ENCODE measurements at places on chromosomes 5 and 9.
A peak's percentile ranks its signal among the peaks of the same experiment; 100 is the strongest.

DNA sequence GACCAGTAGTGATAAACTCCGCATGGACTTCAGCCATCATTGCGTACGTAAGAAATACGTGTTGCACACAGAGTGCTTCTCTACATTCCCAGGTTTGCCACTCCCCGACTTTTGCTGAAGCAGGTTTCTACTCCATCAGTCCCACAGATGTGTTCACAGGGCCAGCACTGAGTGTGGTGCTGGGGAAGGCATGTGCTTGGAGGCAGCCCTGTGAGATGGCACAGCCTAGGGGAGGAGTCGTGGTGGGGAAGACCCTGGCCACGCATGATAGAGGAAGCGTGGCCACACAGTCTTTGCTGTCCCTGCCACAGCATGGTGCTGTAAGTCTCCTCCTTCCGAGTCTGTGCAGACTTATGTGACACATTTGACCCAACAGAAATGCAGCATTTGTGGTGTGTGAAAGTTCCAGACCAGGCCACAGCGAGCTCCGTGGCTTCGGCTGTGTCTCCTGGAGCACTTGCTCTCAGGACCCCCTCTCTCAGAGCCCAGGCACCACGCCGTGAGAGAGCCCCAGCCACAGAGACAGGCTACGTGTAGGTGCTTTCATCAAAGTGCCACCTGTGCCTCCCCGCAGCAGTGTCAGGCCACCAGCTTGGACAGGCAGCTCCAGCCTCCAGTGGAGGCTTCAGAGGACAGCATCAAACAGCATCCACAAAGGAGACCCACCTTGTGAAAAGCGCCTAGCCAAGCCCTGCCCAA lies 197.8 kb downstream of the AUH start:
- DNase-seq, result peak; percentile 61
- H3K27ac ChIP-seq, result no peak overlapping the region
- H3K4me3 ChIP-seq, result no peak overlapping the region
- H3K27me3 ChIP-seq, result no peaks in the 10 kb centered on the region
- H3K4me1 ChIP-seq, result peaks cover 8% of the 10 kb centered on the region
- H3K36me3 ChIP-seq, result no peaks in the 10 kb centered on the region

DNA sequence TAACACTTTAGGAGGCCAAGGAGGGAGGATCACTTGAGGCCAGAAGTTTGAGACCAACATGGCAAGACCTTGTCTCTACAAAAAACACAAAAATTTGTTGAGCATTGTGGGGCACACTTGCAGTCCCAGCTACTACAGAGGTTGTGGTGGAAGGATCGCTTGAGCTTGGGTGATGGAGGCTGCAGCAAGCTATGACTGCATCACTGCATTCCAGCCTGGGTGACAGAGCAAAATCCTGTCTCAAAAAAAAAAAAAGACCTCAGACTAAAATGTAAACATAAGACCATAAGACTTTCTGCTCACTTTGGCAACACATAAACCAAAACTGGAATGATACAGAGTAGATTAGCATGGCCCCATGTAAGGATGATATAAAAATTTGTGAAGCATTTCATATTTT lies 24.6 kb upstream of the NANS start:
- H3K4me3 ChIP-seq, result no peak overlapping the region
- H3K36me3 ChIP-seq, result no peaks in the 10 kb centered on the region
- no peaks in the 10 kb centered on the region for H3K27me3 ChIP-seq
- DNase-seq, result no peak
- peaks cover 9% of the 10 kb centered on the region for H3K4me1 ChIP-seq

GRCh38 chr5:39117401-39117800 lies 43.2 kb upstream of the RICTOR start:
- H3K4me1 ChIP-seq, result no peaks in the 10 kb centered on the region
- no peak overlapping the region for H3K4me3 ChIP-seq
- no peaks in the 10 kb centered on the region for H3K27me3 ChIP-seq
- H3K27ac ChIP-seq, result no peak overlapping the region
- DNase-seq, result no peak
- H3K36me3 ChIP-seq, result no peaks in the 10 kb centered on the region

DNA sequence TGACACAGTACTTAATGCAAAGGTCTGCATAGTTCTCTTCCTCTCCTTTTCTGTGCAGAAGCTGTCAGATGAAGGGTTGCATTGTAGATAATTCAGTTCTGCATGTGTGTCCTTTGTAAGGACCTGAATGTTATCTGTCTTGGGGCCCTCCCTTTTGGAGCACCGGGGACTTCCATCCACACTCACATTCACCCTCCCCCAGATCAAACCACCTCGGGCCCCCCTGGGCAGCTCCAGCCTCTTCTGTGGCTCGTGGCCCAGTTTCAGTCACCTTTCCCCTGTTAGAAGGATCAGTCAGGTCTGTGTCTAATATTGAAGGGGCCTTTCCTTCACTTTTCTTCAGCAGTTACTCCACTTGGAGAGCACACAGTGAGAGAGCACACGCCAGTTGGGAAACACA lies 11.0 kb downstream of the DMRT1 start:
- no peaks in the 10 kb centered on the region for H3K36me3 ChIP-seq
- H3K27ac ChIP-seq, result no peak overlapping the region
- H3K27me3 ChIP-seq, result peaks cover 13% of the 10 kb centered on the region
- H3K4me3 ChIP-seq, result no peak overlapping the region

DNA sequence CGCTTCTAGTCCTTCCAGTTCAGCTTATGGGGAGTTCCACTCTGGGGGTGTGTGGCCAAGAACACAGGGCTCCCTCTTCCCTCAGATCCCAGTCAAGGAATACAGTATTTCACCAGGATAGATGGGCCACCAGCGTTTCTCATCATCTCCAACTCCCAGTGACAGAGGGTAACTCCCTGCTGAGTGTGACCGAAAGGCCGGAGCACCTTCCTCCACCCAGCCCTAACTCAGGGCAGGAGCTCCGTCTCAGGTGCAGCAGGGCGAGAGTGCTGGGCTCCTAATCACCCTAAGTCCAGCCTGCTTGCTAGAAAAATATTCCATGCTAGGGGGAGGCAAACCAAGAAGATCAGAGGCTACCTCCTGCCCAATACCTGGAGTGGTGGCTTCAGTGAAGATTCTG lies 102.6 kb downstream of the ADAMTS2 start:
- peak; percentile 21 for DNase-seq
- H3K27ac ChIP-seq, result no peak overlapping the region
- no peaks in the 10 kb centered on the region for H3K27me3 ChIP-seq
